Stimulated activated CD8-positive, alpha-beta memory T cell treated with anti-CD3 and anti-CD28 coated beads, Interleukin-4, amount 100 ng/mL, for 4 hours (primary cell): ENCODE measurements at places on chromosomes 1 and 21.

GRCh38 chr21:31143036-31143435 is 104.8 kb upstream of the KRTAP19-8 start:
- DNase-seq: no peak

DNA sequence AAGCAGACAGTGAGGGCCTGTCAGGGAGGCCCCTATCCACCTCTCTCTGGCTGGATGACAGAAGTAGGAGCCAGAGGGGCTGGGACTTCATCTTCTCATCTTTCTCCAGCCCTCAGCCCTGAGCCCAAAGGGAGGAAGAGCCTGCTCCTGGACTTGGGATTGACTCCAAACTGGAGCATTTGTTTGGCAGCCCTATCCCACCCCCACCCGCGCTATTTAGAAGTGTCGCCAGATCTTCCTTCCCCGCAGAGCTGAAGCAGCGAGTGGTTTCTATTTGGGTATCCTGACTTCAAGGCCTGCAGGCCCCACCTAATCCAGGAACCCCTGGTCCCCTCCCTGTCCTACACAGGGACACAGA is 9.6 kb downstream of the NES start:
- no peak for DNase-seq

DNA sequence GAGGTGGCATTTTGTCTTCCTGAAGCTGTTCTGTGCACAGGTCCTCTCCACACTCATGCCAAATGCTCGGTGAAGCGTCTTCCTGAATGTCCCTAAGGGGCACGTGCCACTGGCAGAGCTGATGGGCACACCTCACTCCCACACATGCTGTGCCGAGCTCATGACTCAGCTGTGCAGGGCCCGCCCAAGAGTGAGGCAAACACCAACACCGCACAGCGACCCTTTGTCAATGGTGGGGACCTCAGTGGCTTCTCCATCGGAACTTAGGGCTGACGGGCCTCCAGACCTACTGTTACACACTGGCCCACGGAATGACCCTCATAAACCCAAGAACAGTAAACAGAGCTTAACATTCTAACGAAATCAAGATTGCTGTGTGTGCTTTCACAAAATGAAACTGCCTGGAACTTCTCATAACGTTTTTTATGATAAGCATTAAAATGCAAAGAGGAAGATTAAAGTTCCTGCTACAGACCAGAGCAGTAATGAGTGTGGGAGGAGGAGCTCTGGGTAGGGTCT is 89.3 kb downstream of the SIM2 start:
- no peak for DNase-seq

GRCh38 chr1:110228381-110228780 is 18.3 kb downstream of the KCNC4 start:
- DNase-seq: no peak

DNA sequence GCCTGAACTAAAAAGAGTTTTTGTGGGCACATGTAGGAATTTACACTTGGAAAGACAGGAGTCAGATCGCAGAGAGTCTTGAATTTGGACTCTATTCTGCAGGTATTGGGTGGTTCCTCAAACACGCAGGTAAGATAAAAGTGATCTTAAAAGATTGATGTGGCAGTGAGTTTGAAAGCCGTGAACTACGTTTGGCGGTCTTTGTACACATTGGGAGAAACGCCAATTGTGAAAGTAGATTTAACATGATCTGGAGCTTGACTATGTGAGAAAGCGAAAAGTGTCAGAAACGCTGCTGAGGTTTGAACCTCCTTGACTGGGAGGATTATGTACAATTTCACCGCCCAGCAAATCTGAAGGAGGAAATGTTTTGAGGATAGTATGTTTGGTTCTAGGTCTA is 1.5 kb upstream of the PPP2R5A start:
- no peak for DNase-seq

GRCh38 chr1:168671782-168672181 is 57.2 kb downstream of the DPT start:
- no peak for DNase-seq

GRCh38 chr1:239778208-239778813 is 313.4 kb upstream of the FMN2 start:
- no peak for DNase-seq

DNA sequence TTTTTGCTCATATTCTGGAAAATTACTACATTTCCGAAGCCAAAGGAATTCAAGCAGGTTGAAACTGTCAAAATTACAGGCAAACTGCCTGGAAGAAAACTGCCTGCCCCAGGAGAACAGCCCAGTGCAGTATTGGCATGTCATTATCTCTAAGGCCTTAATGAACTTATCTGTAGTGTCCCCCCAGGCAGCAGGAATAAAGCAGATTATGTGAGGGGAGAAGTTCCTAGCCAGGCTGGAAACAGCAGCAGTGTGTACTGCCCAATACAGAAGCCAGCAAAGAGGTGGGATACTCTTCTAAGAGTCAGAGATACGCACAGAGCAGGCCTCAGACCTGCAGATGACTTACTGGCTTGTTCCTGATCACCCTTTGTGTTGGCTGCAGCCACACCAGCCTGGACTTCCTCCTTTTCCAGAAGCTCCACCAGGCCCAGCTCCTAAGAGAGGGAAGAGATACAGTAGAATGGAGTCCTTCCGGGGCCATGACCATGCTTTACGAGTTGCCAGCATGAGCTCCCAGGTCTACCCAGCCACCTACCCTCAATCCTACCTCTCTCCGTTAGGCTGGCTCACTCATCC is 11.7 kb downstream of the IQGAP3 start:
- no peak for DNase-seq

- DNase-seq: no peak
These were observed 279.5 kb downstream of the DSCAM start for GRCh38 chr21:40567501-40567900.

DNA sequence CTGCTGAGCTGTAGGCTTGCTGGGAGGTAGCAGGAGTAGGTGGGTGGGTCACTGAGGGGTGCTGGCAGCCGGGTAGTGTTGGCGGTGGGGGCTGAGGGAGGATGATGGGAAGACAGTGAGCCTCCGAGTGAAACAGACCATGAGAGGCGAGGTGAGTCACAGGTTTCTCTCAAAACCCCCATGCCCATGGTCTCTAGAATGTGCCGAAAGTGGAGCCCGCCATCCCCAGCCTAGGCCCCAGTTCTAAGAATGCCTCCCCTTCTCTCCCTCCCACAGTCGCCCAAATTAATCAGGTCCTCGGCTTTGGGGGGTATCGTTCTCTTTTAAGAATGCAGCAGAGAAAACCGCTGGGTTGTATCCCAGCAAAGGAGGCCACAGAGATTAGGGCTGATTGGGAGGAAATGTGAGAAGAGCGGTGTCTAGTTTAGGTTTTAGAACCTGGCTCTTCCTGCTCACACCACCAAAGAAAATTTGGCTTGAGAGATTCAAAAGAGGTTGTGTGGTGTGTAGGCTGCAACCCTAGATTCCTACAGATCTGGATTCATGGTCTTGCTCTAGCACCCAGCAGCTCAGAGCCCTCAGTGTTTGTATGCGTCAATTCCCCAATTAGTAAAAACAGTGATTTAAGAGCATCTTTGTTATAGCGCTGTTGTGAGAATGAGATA is 27.7 kb upstream of the IL19 start:
- DNase-seq: no peak

GRCh38 chr21:27555996-27556395 is 589.1 kb upstream of the ADAMTS5 start:
- no peak for DNase-seq

GRCh38 chr1:52203935-52204625 is 62.2 kb downstream of the ZFYVE9 start:
- DNase-seq: no peak

GRCh38 chr1:195898924-195899323 is 709.3 kb downstream of the KCNT2 start:
- DNase-seq: no peak

- no peak for DNase-seq
These were observed 28.1 kb upstream of the EPHA2 start for GRCh38 chr1:16183765-16184556.

GRCh38 chr1:216721863-216722262 is 1.4 kb downstream of the ESRRG start:
- DNase-seq: no peak

DNA sequence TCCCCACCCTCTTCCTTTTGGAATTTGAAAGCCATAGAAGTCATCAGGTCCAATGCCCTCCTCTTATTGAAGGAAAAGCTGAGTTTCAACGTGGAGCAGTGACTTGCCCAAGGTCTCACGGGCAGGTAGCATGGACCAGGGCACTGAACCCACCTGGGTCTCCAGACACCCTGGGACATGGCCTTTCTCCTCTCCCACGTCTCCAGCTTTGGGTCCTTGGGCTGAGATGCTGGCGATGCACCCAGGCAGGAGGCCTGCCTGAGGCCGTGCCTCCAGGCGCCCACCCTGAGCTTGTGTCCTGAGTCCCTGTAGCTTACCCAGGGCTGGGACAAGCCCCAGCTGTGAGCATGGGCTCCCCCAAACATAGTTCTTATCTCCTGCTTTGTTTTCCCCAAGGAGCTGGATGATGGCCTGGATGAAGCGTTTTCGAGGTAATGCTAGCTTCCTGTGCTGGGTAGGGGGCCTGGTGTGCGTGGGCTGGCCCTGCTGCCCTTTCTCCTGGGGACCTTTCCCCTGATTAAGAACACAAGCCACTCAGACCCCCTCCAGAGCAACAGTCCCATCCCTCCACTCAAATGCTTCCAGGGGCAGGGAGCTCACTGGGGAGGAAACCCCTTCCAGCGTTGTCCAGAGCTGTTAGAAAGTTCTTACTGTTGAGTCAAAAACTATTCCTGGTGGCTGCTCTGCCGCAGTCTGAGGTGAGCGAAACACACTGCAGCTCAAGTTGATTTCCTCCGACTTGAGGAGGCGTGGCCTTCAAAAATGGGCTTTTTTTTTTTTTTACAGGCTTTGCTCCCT is 21.6 kb downstream of the LDLRAP1 start:
- DNase-seq: no peak
